ENCODE measurements at places on chromosomes 6 and 20.

DNA sequence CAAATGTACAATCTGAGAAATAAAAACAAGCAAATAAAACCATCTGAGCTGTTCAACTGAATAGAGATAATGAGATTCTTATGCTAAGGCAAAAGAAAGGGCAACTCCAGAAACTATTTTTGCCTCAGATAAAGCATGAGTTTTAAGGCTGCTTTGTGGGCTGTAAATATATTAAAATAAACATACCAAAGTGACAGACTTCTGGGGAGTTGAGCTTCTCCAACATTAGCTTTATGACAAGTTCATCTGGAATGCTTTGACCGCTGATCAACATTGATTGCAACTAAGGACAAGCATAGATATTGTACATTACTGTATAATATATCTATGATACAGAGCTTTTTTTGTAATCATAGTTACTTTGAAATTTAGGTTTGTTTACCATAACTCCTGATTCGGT, 19.3 kb downstream of the AK9 start:
- no peak for DNase-seq

DNA sequence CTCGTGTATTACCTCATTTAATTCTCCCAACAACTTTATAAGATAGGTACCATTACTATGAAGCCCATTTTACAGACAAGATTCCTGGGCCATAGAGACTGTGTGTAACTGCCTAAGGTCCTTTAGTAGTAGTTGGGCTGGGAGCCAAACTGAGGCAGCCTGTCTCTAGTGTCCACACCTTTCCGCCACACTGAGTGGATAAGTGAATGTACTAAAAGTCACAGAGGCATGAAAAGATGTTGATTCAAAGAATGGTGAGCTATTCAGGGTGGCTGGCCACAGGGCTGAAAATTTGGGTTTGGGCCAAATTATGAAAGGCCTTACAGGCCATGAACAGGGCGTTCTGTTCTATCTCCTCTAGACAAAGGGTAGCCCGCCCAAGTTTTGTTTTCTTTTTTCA, 11.0 kb downstream of the CD24 start:
- no peak for DNase-seq

- DNase-seq = peak; percentile 61
These were observed 81.0 kb downstream of the GPX5 start for GRCh38 chr6:28606424-28607391.

DNA sequence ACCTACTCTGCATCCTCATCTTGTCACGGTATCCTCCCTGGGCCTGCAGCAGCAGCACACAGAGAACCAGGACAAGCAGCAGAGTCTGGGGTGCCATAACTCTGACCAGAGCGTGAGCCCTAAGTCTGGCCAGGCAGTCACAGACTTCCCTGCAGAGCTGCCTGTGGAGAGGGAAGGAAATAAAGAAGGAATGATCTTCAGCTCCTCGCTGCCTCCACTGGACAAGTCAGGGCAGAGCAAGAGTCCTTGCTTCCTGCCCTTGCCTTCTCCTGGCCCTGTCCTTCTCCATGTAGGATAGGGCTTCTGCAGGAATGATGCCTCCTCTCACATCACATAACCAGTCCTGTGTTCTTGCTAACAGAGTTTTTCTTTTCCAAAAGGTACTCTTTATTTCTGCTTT, 15.9 kb upstream of the WFDC11 start:
- no peak for DNase-seq

GRCh38 chr6:154661768-154662167, 71.4 kb upstream of the SCAF8 start:
- peak; percentile 85 for DNase-seq

DNA sequence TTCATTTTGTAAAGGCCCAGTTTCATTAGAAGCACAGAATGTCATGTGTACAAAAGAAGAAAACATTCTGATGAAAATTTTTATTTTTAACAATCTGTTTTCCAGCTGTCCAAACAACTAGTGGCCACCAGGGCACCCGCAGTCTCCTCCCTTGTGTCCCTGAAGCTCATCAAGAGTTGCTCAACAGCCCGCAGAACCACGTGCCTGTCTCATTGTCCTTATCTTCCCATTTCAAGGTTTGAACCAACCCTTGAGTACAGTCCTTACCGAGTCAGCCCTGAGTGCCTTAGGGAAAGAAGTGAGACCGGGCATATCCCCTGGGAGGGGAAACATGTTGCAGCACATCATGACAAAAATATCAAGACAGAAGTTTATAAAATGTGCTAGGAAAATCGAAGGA, 15.9 kb upstream of the ZNF133 start:
- DNase-seq = no peak

DNA sequence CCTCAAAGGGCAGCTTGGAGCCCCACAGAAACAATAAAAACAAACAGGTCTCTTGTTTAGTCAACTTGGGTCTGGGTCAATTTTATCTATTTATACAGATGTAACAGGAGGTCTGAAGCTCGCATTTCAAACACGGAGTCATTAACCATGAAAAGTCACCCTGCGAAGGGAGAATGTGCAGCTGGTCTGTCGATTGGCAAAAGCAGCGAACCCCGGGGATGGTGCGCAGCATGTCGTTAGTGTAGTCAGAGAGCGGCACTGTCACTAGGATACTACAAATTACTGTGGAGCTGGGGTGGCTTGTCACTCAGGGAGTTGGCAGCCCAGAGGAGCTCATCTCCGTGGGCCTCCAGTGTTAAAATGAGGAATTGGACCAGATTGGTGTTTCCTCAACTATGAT, 190.4 kb upstream of the ARG1 start:
- DNase-seq = no peak

DNA sequence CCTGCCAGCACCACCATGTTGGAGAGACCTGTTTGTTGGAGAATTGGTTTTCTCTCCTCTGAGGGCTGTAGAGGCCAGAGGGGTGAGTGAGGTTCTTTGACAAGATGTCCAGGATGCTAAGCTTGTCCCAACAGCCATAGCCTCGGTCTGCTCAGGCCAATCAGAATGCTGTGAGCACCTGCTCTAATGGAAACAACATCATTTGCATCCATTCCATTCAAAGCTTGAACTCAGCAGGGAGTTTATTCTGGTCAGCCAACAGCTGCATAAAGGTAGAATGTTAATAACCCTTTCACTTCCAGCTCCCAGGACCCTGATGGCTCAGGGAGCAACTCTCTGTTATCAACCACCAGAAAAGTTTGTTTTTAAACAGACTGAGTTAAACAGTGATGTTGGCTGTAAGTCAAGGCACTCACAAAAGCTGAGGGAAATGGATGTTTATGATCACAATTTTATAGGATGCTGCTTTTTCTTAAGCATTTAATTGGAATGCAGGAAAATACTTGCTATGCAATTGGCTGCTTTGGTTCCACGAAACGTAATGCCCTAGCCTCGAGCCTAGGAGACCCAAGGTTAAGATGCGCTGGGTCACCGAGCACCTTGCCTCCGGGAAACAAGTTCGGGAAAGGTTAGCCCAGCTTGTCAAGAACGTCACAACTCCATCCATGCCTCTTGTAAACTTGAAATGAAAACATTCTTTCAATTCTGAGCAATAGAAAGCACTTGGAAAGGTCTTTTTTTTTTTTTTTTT, 155.2 kb downstream of the NFATC2 start:
- no peak for DNase-seq

DNA sequence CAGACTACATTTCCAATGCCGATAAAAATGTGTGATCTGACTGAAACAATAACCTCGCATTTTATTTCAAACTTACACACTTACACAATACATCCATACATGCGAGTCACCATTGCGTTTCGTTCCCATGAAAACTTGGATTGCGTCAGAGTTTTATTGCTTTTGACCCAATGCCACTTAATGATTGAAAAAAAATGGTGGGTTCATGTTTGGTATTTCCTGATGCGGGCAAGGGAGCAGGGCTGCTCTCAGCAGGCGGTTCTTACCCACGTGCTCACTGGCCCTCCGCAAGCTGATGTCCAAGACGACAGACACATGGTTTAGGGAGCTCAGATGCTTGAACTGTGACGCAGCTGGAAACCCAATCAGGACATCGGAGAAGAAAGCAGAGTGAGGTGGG, 281.0 kb upstream of the SULF2 start:
- no peak for DNase-seq

- DNase-seq = no peak
These were observed 33.1 kb upstream of the CNKSR3 start for GRCh38 chr6:154543628-154544027.

DNA sequence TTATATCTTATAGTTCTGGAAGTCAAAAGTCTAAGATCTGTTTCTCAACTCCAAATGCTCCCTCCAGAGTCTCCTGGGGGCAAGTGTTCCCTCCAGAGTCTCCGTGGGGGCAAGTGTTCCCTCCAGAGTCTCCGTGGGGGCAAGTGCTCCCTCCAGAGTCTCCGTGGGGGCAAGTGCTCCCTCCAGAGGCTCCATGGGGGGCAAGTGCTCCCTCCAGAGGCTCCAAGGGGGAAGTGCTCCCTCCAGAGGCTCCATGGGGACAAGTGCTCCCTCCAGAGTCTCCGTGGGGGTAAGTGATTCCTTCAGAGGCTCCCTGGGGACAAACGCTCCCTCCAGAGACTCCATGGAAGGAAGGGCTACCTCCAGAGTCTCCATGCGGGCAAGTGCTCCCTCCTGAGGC, 34.0 kb upstream of the THBS2 start:
- DNase-seq = no peak

- no peak for DNase-seq
These were observed 90.7 kb upstream of the SASH1 start for GRCh38 chr6:148251891-148252290.
